ENCODE measurements at places on chromosomes 12 and 14.

- DNase-seq, result no peak
Measured at GRCh38 chr12:77946541-77947061, 115.9 kb downstream of the NAV3 start.

GRCh38 chr12:48789858-48790326, 1.0 kb upstream of the ADCY6 start:
- no peak for DNase-seq

DNA sequence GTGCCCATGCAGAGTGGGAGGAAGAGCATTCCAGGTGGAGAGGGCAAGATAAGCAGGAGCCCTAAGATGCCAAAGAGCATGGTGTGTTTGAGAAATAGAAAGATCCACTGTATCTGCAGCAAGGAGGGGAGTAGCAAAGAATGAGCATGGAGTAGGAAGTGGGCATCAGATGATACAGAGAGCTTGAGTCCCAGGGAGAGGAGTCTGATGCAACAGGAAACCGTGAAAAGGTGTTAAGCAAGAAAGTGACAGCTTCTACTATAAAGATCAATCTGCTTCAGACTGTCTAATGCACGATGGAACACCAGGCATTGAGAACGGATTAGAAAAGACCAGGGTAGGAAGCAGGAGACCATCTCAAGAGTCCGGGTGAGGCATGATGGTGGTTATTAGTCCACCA, 12.3 kb upstream of the GPRC5D start:
- DNase-seq, result no peak

- DNase-seq, result no peak
Measured at GRCh38 chr12:2634471-2634870, 160.3 kb upstream of the FKBP4 start.

GRCh38 chr14:76687611-76688382, 73.5 kb upstream of the VASH1 start:
- peak; percentile 28 for DNase-seq

DNA sequence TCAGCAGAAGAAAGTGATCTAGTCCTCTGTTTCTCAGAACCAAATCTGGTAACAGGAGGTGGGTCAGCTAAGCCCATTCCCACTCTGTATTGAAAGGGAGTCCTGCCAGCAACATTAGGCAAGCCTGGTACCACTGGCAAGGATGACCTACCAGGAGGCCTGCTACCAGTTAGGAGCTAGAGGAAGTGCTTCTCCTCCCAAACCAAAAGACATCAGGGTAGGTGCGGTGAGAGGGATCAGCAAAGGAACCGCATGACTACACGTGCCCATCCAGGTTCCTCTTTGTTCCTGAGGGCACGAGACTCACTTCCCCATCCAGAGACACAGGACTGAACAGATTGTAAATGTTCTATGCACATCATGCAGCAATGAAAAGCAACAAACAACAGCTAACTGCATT, 2.8 kb downstream of the KLRC4 start:
- no peak for DNase-seq

GRCh38 chr12:76942267-76942666, 63.4 kb upstream of the CSRP2 start:
- no peak for DNase-seq

DNA sequence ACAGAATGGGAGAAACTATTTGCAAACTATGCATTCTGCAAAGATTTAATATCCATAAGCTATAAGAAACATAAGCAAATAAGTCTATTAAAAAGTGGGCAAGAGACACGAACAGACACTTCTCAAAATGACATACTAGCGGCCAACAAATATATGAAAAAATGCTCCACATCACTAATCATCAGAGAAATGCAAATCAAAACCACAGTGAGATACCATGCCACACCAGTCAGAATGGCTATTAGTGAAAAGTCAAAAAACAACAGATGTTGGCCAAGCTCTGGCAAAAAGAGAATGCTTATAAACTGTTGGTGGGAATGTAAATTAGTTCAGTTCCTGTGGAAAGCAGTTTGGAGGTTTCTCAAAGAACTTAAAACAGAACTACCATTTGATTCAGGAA, 121.3 kb downstream of the KCNMB4 start:
- DNase-seq, result no peak

- no peak for DNase-seq
Measured at GRCh38 chr14:96564389-96564788, 62.2 kb downstream of the PAPOLA start.

GRCh38 chr12:112381406-112381882, 787 bp downstream of the HECTD4 start:
- peak; percentile 83 for DNase-seq

DNA sequence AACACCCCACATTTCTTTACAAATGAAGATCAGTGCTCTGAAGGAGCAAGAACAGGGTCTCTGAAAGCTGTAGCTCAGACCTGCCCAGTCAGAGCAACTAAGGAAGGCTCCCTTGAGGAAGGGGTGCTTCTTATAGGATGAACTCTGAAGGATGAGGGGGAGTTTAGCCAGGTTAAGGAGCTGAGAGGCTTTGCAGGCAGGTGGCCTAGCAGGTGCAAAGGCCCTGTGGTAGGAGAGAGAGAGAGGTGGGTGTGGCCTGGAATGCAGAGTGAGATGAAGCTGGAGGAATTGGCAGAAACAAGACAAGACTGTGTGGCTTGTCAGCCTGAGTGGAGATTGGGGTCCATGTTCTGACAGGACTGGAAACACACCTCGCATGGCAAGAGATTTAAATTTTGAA, 20.5 kb upstream of the FAM222A start:
- DNase-seq, result no peak

- no peak for DNase-seq
Measured at GRCh38 chr12:7459973-7460372, 16.0 kb upstream of the CD163L1 start.

- no peak for DNase-seq
Measured at GRCh38 chr14:88829188-88829587, 4.7 kb downstream of the TTC8 start.

GRCh38 chr14:97441740-97442362, 644.7 kb downstream of the VRK1 start:
- no peak for DNase-seq

DNA sequence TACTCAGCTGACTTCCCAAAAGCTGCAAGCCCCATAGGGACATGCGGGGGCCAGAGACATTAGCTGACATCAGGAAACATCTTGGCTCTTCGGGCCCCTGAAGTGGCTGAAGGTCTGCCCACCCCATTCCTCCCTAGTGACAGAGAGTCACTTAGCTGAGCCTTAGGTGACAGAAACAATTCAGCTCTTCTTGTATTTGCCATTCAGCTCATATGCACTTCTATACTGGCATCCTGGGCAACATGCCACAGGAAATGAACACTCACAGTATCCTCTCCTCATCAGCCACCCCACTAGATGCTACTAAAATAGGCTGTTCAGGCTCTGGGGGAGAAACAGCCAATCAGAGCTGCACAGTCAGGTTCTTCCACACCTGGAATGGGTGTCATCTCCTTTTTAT, 3.4 kb downstream of the DCTN2 start:
- no peak for DNase-seq

- DNase-seq, result no peak
Measured at GRCh38 chr12:46571608-46572007, 199.0 kb upstream of the SLC38A2 start.

- DNase-seq, result no peak
Measured at GRCh38 chr14:55583942-55584468, 4.0 kb downstream of the KTN1 start.

DNA sequence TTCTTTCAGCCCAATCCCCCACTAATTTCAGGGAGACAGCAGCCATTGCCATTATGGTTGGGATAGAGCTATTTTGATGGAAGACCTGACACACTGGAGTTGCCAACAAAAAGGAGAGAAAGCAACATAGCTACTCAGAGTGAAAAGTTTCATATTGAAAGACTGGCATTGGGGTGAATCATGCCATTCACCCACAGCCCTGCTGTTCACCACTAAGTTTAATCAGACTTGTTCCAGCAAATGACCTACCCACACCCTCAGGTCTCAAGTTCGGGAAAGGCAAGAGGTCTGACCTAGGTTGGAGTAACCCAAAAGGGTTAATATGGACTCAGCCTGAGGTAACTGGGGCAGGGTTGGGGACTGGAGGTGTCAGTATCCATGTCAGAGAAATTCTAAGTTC, 169.2 kb downstream of the PAWR start:
- DNase-seq, result no peak

GRCh38 chr14:50395448-50395847, 1.2 kb downstream of the CDKL1 start:
- no peak for DNase-seq

DNA sequence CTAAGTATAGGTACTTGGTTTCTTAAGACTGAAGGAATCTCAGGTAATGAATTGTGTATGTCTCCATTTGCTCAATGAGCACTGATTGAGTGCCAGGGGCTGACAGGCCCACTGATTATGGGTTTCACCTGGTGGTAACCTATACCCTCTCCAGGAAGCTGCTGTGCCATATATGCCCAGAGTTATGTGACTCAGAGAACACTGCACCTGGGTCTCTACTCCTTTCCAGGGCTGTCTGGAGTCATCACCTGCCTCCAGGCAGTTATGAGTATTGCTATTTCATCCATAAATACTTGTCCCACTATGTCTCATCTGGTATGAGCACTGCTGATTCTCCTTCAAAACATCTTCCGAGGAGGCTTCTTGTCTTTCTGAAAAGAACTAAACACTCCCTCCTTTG, 692.9 kb downstream of the BCL11B start:
- DNase-seq, result no peak

GRCh38 chr12:95529693-95530225, 21.5 kb downstream of the USP44 start:
- no peak for DNase-seq

- DNase-seq, result no peak
Measured at GRCh38 chr12:97714107-97714563, 251.5 kb downstream of the RMST start.

DNA sequence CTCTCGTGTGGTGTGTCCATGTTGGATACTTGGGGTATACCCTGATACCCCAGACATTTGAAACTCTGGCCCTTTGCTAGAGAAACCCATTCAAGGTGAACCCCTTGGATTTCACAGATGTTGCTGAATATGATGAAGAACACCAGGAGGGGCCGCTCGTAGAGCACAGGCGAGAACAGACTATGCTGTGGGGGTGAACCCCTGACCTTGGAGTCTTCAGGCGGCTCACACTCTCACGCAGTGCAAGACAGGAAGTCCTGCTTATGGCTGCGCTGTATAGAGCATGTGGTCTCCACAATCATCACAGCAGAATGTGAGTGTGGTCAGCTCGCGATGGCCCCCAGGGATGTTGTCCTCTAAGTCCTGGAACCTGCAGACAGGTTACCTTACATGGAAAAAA, 60.4 kb downstream of the SLC15A4 start:
- DNase-seq, result no peak

DNA sequence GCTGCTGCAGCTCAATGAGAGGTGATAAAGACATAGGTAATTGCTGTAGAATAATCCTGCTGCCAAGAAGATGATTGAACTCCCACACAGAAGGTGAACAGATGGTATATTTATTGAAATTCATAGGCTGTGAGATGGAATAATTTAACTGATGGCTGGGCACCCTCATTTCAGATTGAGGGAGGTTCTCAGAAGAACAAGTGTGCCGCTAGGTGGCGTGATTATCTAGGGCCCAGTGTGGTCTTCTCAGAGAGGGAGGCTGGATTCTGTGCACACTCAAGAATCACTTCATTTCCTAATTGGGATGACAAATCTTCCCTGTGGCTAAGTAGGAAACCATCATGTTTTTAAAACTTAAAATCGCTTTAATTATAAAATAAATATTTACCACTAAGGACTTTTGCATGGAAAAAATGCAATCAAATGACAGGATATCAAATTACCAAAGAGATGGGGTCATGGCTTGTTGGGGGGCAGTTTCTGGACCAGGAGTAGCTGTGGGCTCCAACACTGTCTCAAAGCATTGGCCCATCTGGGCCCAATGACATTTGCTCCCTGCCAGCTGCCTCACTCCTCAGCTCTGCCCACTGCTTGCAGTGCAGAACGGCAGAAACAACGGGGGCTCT, 132.3 kb downstream of the SNAPC1 start:
- peak; percentile 85 for DNase-seq

GRCh38 chr12:109448707-109449390, 28.3 kb downstream of the KCTD10 start:
- no peak for DNase-seq

DNA sequence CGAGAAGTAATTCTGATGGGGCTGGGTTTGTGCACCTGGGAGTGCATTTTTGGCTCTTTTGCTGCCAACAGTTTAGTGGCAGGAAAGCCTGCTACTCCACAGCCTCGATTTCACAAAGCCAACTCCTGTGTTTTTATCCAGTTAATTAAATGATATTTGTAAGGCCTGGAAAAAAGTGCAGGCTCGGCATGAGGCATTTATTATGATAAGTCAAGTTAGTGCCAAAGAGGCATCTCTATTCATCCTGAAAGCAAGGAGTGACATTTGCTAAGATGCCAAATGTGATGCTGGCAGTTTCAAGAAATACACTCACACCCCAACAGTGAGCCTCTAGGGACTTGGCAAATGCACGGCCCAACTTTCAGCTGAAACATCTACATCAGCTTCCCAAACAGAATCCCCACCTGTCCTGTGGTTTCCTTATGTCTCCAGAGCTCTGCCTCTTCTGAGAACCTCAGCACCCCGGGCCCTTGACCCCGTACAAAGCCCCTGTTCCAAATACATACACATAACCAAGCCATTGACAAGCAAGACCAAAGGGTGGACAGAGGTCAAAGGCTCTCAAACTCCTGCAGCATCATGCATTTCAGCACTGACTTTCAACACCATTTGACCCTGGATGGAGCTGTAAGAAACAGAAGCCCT, 955.1 kb upstream of the TMEM132C start:
- DNase-seq, result no peak

- no peak for DNase-seq
Measured at GRCh38 chr12:89856431-89856830, 147.8 kb upstream of the ATP2B1 start.

GRCh38 chr12:3990501-3991280, 117.5 kb upstream of the PARP11 start:
- no peak for DNase-seq

DNA sequence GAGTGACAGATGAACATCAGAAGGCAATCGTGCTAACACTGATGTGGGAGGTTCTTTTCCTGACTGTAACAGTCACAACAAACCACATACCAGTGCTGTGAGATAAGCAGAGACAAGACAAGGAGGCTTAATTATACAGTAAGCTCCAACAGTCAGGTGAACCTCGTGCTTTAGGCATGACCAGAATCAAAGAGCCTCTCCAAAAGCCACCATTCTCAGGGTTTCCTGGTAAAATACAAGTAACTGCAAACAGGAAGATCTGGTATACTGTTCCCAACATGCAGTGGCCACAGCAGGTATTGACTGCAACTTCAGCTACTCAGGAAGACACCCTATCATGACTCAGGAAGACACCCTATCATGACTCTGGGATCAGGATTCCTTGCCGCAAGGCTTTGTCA, 47.3 kb upstream of the GTF2A1 start:
- peak; percentile 65 for DNase-seq

GRCh38 chr14:101972126-101972866, 7.9 kb downstream of the DYNC1H1 start:
- DNase-seq, result peak; percentile 71

DNA sequence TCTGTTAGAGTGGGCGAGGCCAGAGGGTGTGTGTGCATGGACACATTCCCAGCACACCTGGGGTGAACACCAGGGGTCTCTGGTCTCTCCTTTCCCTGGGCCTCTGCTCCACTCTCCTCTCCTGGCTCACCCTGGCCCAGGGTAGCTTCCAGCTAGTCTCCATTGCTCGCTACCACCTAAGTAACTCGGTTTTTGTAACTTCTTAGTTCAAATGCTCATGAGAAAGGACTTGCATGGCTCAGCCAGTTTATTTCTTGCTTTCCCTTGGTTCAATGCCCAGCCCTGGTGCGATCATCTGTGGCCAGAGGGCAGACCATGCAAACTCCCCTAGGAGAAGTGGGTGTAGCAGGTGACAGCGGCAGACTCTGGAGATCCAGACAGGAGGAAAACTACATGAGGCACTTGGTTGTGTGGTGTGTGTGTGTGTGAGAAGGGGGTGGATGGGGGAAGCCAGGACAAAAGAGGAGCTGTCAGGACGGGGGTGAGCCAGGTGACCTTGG, 8.9 kb upstream of the ACVR1B start:
- peak; percentile 37 for DNase-seq
